ENCODE measurements at places on chromosomes 2 and 18.

DNA sequence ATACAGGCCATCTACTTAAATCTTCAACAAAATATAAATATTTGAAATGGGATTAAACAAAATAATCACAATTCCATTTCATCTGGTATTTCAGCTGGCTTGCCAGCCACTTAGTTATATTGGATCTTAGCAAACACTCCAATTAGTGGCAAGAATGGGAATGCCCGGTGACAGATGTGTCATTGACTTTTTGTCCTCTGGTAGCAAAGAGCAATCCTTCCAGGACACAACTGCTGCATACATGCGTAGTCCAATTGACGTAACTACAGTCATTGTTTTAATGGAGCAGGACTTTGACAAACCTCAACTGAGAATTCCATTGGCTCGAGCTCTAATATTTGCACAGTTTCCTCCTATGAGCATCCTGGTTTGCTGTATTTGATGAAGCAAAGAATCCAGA, 69.9 kb downstream of the RNF152 start:
- DNase-seq, result no peak

GRCh38 chr2:119879502-119879901, 119.8 kb downstream of the PTPN4 start:
- no peak for DNase-seq

- no peak for DNase-seq
Measured at GRCh38 chr2:85275984-85276540, 51.7 kb downstream of the TGOLN2 start.

DNA sequence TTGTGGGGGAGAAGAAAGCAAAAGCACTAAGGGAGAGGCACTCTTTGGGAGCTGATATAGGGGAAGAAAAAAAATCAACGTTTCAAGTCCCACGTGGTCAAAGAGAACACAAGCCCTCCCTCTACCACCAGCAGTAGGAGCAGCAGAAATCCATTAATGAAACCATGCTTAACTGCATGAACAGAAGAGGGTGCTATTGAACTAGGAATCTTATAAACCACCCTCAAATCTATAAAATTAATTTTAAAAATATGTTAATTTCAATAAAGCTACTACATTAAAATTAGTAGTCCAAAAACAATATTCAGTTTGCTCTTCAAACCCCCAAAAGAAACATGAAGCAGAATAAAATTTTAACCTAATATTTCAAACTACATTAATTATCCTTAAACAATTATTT, 147.8 kb downstream of the TMEM18 start:
- DNase-seq, result no peak

DNA sequence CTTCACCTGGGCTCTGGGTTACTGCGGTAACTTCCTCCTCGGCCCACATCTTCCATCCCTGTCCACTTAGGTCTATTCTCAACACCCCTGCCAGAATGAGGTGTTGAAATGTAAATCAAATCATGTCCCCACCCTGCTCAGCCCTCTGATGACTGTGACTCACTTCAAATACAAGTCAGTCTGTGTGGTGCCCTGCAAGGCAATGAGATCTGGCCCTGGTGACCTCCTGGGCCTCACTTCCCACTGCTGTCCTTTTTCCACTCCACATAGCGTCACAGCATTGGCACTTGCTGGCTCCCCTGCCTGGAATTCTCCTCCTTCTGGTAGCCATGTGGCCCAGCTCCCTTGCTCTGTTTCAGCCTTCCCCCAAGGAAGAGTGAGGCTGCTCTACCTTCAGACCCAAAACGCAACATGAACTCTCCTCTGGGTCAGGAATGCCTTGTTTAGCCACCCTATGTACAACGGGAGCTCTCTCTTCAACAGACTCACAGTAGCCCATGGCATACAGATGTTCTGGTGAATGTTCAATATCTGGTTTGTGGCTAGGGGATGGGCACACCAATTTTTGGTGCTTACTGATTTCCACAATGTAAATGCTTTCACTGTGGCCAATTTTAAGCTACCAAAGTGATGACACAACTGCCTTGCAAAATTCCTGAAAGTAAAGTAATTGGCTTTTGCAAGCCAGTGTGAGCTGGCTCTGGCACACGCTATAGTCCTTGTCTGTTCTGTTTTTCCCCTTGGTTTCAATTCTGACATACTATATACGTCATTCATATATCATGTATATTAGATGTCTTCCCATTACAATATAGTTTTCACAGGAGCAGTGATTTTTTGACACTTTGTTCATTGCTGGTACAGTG, 550.3 kb upstream of the HS6ST1 start:
- no peak for DNase-seq

GRCh38 chr2:46950314-46950713, 34.7 kb upstream of the MCFD2 start:
- no peak for DNase-seq

DNA sequence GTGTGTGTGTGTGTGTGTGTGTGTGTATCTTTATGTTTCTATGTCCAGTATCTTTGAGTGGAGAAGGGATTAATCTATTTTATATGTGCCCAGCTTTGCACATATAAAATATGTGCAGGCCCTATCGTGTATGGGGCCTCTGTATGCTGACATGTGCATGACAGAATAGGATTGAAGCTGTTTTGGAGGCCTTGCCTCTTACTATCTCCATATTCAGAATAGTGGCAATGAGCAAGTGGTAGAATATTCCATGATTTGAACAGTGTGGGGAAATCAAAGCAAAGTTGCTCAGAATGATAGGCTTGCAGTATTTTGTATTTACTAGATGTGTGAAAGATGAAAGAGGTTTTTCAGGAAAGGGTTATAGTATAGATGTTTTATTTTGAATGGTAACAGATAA, 480.8 kb downstream of the XIRP2 start:
- no peak for DNase-seq

GRCh38 chr18:5979971-5980457, 84.7 kb upstream of the TMEM200C start:
- DNase-seq, result no peak

All from CD4-positive, alpha-beta T cell treated with Interferon alpha-2 for 1 hour (primary cell).